ENCODE measurements at places on chromosomes 11 and 22.

DNA sequence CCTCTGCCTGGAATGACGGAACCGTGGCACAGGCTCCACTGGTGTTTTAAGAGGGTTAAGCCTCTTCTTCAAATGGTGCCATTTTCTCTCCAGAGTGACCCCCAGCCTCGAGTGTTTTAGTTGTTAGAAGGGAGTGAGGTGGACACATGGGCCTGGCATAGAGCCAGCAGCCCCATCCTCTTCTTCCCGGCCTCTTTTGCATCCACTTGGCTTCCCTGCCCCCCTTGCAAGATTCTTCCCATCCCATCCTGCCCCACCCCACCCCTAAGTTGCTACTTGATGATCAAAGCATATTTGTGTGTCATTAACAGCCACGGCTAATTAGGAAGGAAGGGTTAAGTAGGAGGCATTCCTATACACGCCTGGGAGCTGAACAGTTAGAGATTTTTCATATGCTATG lies 72.3 kb upstream of the CRYBB3 start:
- DNase-seq = no peak

DNA sequence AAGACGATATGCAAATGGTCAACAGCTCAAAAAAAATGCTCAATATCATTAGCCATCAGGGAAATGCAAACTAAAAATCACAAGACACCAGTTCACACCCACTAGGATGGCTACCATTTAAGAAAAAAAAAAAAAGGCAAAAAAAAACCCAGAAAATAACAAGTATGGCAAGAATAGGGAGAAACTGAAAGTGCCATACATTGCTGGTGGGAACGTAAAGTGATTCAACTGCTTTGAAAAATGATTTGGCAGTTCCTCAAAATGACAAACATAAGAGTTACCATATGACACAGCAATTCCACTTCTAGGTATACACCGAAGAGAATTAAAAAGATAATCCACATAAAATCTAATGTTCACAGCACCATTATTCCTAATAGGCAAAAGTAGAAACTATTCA lies 47.5 kb downstream of the PICALM start:
- no peak for DNase-seq

DNA sequence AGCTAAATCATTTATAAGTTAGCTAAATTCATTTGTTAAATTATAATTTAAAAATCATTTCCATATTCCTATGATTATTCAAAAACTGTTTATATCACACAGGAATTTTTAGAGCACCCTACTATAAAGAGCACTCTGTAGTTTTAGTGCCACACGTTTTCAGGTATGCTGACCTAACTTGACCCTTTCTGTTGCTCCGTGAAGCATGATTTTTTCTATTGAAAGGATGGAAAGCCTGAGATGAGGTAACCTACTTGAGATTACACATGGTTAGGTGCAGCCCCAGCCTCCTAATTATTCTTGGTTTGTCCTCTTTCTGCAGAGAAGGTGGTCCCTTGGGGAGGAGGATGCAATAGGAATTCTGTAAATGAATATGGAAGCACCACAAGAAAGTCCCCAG lies 72.6 kb downstream of the PPFIBP2 start:
- DNase-seq = no peak

GRCh38 chr11:108512708-108513107 lies 14.5 kb upstream of the POGLUT3 start:
- DNase-seq = no peak

DNA sequence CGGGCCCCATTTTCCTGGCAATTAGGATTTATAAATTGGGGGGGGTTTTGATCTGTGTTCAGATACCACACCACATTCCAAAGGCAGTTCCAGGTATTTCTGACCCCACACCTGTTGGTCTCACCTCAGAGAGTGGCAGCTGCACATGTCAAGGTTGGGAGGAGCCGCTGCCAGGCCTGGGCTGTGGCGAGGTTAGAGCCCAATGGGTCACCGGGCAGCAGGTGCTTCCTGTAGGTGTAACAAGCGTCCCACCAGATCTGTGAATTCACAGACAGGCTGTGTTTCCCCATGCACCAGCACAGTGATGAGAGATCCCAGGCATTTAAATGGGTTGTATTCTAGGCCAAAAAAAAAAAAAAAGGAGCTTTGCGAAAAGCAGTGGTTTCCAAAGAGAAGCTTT lies 58.6 kb downstream of the CABIN1 start:
- no peak for DNase-seq

DNA sequence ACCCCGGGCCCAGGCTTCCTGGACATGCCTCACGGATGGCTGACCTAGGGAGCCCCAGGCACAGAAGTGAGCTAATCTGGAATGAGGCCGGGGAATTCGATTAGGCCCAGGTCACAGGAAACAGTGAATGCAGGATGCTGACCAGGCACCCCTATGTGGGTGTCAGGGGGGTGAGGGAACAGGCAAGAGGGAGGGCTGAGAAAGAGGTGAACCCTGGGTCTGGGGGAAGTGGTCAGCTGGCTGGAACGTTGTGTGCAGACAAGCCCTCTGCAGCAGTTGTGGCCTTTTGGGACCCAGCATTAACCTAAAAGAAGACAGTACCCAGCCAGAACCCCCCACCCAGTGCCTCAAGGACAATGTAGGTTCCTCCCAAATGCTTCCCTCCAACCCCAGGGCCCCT lies 8.1 kb downstream of the SERHL2 start:
- DNase-seq = no peak

- DNase-seq = no peak
Observed at GRCh38 chr11:43582024-43582862, 98.3 kb upstream of the HSD17B12 start.
